ENCODE measurements at places on chromosomes 13 and 19.

DNA sequence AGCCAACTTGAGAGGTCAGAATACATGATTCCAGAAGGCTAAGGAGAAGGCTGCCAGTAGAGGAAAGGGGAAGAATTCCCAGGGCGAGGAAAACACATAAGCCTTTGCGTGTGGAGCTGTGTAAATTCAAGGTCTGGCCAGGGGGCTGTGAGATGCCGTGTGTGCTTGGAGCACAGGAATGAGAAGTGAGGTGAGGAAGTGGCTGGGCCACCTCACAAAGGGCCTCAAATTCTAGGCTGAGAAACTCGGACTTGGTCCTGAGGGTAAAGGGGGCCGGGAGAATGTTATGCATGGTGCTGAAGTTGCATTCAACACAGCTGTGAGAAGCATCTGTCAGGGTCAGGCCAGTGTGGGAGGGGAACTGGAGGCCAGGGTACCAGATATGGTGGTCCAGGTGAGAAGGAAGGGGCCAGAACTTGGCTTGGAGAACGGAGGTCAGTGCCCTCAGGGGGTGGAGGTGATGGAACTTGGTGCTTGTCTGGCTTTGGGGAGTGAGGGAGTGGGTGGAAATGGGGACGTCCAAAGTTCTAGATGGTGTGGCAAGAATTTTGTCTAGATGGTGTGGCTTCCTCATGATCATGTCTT is 4.9 kb upstream of the ZNF580 start:
- no peak for DNase-seq

- DNase-seq, result no peak
Measured at GRCh38 chr13:23736541-23736940, 152.7 kb downstream of the MIPEP start.

GRCh38 chr19:31658993-31659896 is 310.0 kb upstream of the TSHZ3 start:
- no peak for DNase-seq

DNA sequence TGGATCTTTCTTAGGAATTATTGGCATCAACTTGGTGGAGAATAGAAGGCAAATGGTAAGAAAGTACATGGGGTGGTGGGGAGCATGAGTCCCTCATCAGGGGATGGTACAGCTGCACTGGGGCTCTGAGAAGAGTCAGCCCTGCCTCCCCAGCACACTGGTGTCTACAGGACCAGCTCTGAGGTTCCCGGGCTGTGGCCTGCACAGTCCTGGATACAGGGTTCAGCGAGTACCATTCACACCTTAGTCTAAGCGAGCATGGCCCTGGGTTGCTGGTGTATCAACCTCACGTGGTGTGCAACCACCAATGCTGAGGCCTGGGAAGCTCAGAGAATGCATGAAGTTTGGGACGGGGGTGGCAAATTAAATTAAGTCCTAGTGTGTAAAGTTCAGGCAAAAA is 10.1 kb downstream of the TMEM255B start:
- no peak for DNase-seq

DNA sequence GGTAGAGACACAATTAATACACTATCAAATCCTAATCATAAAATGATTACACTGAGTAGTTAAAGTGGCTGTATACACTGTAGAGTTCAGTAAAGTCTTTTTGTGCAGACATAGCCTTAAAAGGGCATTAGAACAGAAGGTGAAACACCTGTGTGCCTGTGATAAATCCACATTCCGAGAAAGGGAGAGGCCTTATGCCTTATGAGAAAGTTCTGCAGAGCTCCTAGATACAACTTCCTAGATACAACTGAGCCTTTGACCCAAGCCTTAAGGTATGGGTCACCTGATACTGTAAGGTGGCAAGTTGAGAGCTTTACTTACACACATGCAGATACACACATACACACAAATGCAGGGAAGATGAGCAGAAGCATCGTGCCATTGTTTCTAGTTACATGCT is 6.3 kb downstream of the SERP2 start:
- DNase-seq, result no peak

DNA sequence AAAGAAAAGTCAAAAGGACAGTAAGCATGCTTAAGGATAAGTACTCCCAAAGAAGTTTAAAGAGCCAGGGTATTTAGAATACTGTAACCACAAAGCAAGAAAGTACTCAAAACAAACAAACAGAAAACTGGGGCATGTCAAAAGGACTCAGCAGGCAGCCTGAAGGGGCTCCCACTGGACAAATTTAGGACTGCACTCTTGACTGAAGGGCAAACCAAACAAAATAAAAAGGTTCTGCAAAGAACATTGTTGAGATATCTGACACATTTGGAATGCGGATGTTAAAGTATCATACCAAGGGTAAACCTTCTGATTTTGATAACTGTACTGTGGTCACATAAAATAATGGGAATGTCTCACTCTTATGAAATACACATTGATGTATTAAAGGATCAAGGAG is 157.4 kb downstream of the TNFSF13B start:
- DNase-seq, result no peak

- no peak for DNase-seq
Measured at GRCh38 chr19:44345959-44346358, 10.5 kb downstream of the ZNF112 start.

DNA sequence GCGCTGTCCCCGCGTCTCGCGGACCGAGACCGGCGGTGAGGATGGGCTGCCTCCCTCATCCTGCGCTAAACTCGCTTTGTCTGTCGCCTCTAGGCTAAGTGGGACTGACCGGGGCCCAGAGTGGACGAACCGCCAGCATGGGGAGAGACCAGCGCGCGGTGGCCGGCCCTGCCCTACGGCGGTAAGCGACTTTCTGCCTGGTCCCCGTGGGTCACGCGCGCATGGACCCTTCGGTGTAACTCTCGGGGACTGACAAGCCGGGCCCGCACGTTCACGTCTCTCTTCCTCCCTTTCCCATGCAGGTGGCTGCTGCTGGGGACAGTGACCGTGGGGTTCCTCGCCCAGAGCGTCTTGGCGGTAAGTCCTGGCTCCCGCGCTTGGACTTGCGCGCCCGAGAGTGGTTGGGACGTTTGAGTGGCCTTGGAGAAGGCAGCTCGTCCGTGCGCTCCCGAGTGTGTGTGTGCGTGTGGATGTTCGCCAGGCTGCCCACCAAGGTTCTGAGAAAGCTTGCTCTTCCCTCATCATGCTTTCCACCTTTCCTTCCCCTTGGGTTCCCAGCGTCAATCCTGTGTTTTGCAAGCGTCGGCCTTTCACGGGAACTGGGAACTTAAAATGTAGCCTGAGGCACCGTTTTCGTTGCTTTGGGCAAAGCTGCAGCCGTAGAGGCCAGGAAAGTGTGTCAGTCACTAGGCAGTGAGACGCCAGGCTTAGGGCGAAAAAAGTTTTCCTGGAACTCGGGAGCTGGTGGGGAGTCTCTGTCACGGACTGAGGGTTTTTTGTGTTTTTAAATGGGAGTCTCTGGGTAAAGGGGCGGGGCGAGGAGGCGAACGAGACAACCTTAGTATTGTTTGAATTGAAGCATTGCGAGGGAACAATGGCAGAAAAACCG is 927 bp downstream of the COL4A2 start:
- DNase-seq, result no peak

Data from stimulated activated CD4-positive, alpha-beta T cell treated with anti-CD3 and anti-CD28 coated beads, Interleukin-12 subunit alpha, Interleukin-12 subunit beta, amount 100 ng/mL, for 48 hours (primary cell).